CD4-positive, alpha-beta T cell (primary cell): ENCODE measurements at places on chromosomes 1 and 21. TPM values are rescaled to one million over a fixed set of nuclear protein-coding genes. Genes with fewer than 3 reads are reported as not detected.

UTS2 gene
- not detected for total RNA-seq

GPR161 gene
- total RNA-seq, result not detected

COL11A1 gene
- total RNA-seq, result not detected

DNA sequence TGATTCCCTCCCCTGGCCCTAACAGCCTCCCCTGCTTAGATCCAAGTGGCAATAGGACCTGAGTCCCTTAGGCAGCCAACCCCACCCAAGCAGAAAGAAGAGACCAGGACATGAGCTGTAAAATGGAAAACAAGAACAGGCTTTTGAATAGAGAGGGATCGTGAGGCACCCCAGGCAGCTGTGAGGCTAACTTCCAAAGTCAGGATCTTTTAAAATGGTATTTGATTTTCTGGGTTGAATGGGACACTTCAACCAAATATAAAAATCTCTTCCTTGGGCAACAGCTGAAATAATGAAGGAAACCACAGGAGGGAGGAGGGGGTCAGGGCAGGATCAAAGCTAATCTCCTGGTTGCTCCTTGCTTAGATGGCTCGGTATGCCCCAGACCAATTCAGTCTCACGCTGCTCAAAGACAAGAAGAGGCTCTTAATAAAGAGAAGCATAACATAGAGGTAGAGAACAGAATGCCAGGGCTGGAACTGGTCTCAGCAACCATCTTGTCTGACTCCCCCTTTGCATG lies 28.6 kb upstream of the AVPR1B start:
- H3K27me3 ChIP-seq, result peaks cover 6% of the 10 kb centered on the region
- no peaks in the 10 kb centered on the region for H3K4me1 ChIP-seq
- H3K27ac ChIP-seq, result no peak overlapping the region

B3GALT2 gene
- 0.25 TPM for total RNA-seq

SHE gene
- total RNA-seq, result not detected

NUAK2 gene
- 14.9 TPM for total RNA-seq

DNA sequence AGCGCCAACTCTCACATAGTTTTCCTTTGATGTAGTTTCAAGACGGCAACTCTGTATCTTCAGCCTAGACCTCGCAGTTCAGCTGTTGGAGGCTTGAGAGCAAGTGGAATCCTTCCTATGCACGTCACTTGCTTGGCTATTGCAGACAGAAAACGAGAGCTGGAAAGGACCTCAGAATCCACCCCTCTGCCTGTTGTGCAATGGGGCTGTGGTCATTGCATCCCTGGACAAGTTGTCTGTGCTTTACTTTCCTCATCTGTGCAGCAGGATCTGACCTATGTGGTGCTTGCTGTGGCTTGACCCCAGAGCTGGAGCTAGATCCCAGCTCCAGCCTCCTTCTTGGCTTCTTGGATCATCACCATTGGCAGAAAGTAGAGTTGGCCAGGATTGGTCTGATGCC lies 50.0 kb upstream of the IGSF21 start:
- H3K27me3 ChIP-seq, result no peaks in the 10 kb centered on the region
- H3K36me3 ChIP-seq, result no peaks in the 10 kb centered on the region
- H3K4me3 ChIP-seq, result no peak overlapping the region
- H3K27ac ChIP-seq, result no peak overlapping the region
- no peak for DNase-seq

DNA sequence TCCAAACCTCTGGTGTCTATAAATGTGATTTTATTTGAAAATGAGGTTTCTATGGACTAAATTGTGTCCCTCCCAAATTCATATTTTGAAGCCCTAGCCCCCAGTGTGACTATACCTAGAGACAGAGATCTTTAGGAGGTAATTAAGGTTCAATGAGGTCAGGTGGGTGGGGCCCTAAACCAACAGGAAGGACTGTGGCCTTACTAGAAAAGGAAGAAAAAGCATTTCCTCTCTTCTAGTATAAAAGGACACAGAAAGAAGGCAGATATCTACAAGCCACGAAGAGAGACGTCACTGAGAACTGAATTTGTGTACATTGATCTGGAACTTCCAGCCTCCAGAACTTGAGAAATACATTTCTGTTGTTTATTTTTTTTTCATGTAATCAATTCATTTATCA lies 123.1 kb upstream of the RUNX1 start:
- DNase-seq, result peak; percentile 7
- no peaks in the 10 kb centered on the region for H3K27me3 ChIP-seq
- H3K27ac ChIP-seq, result no peak overlapping the region
- no peaks in the 10 kb centered on the region for H3K36me3 ChIP-seq
- H3K4me1 ChIP-seq, result peaks cover 16% of the 10 kb centered on the region

LRRC41 gene
- 23.0 TPM for total RNA-seq

F13B gene
- total RNA-seq, result not detected

RAB4A gene
- 26.7 TPM for total RNA-seq

- H3K27ac ChIP-seq, result no peak overlapping the region
- peaks cover 15% of the 10 kb centered on the region for H3K4me1 ChIP-seq
- peaks cover 12% of the 10 kb centered on the region for H3K36me3 ChIP-seq
- no peaks in the 10 kb centered on the region for H3K27me3 ChIP-seq
- DNase-seq, result no peak
Observed at GRCh38 chr1:27536010-27536757, 46.2 kb upstream of the WASF2 start.
